ENCODE measurements at places on chromosomes 7 and 10. TPM values are rescaled to one million over a fixed set of nuclear protein-coding genes. Genes with fewer than 3 reads are reported as not detected.

DNA sequence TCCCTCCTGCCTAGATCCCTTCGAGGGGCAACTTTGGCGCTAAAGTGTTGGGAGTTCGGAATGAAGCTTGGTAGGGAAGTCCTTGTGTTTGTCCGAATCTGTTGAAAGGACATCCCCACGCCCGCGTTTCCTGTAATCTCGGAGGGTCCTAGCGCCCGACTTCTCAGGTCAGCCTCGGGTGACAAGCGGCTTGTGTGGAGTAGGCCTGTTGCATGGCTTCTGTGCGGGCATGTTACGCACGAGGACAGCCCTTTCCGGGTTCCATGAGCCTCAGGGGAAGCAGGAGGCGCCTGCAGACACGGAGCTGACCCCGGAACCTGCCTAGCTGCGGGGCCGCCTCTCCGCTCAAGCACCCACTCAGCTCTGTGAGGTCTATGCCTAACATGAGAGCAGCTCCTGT is 28.4 kb upstream of the AP5Z1 start:
- DNase-seq = no peak

DNA sequence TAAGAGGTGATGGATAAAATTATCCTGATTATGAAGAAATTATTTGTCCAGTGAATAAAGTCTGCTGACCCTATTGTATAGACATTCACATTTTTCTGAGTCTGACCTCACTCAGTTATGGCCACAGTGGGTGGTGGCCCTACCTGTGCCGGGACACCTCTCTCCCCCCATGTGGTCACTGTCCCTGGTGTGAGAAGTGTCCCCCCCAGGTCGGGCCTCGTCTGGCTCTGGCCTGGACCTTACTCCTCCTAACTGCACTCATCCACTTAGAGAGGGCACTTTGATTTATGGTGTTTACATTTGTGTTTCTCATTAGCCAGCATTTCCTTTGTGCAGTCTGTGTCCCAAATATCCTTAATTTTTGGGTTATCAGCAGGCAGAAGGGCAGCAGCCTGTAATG is 59.6 kb upstream of the ZNF32 start:
- DNase-seq = no peak

DNA sequence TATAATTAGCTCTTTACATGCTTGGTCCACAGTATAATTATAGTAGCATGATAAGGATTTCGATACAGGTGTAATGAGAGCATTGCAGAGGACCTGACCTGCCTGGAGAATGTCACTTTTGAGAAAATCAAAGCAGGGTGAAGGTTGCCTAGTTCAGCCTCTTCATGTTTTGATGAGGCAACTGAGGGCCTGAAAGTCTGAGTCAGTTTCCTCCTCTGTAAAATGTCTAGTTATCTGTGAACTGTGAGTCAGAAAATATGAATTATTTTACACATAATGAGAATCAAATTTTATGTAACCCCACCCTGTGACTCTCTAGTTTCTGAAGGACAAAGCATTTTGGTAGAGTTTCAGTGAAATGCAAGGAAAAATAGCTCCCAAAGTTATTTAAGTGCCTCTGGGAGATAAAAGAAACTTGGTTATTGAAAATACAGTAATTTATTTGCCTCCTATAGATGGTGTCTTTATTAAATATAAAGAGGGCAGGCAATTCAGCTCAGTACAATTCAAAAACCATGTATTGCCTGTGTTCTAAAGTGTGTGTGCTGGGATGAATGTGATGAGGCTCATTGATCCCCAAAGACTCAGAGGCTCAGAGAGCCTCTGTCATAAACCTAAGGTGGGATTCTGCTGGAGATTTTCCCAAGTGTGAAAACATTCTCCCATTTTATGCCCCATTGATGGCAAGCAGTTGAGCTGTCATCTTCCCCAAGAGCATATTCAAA is 37.3 kb upstream of the SAMD9L start:
- DNase-seq = no peak

DNA sequence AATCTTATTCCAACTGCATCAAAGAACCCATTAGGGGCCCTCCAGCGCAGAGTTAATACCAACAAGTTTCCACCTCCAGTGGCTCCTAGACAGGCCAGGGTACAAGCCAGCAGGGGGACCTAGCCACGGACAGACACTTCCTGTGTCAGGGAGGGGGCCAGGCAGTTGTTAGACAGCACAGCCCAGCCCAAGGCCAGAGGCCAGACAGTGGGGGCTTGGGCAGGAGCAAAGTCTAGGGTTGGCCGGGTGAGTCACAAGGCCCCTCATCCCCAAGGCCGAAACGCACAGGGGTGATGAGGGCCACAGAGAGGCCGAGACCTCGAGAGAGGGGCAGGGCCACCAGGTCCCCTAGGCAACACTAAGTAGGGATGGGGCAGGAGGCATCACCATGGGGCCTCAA is 19.3 kb upstream of the OPTN start:
- no peak for DNase-seq

DNA sequence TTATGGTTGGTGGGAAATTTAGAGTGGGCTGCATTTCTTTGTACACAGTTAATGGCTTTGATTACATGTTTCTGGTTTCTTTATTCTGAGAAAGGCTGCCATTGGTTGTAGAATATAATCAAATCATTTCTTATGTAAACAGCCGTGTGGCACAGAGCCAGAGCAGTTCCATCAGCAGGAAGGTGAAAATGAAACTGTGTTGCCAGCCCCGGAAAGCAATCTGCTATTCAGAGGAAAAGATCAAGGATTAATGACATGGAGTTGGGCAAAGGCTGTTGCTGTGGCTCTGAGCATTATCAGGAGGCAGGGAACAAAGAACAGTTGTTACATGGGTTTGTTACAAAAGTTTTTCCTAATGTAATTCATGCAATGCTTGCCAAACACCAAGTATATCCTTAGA is 74.2 kb upstream of the ZNF716 start:
- DNase-seq = no peak

DNA sequence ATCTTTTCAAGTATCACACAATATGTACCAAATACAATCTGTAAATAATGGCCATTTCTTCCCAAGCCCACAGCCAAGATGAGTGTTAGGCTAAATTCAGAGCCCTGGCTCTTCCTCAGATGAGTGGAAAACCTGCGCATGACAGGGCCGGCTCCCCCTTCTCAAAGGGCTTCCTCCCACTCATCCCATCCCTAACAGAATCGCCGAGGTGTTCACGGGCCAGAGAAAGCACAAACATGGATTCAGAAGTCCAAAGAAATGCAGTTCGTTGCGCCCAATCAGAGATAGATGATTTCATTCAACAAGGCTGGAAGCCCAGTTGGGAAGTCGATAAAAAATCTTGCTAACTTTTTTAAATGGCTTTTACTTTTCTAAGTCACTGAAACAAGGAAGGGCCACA is 121.8 kb downstream of the UBE2H start:
- no peak for DNase-seq

GRCh38 chr7:4460597-4460996 is 221.5 kb upstream of the FOXK1 start:
- no peak for DNase-seq

DNA sequence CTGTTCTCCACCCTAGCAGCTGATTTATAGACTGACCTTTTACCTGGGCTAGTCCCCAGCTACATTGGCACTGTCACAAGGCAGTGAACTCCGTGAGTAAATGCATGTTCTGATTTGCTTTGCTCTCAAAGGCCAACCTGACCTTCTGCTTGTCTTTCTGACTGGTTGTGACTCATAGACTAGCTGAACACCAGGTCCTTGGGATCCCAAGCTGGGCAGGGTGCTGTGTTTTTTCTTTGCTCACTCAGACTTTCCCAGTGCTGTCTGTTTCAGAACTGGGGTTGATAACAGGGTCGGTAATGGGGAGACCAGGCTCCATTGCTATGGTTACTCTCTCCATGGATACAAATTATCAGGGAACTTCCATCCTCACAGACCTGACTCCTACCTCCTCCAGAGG is 35.0 kb downstream of the EVX1 start:
- peak; percentile 81 for DNase-seq

DNA sequence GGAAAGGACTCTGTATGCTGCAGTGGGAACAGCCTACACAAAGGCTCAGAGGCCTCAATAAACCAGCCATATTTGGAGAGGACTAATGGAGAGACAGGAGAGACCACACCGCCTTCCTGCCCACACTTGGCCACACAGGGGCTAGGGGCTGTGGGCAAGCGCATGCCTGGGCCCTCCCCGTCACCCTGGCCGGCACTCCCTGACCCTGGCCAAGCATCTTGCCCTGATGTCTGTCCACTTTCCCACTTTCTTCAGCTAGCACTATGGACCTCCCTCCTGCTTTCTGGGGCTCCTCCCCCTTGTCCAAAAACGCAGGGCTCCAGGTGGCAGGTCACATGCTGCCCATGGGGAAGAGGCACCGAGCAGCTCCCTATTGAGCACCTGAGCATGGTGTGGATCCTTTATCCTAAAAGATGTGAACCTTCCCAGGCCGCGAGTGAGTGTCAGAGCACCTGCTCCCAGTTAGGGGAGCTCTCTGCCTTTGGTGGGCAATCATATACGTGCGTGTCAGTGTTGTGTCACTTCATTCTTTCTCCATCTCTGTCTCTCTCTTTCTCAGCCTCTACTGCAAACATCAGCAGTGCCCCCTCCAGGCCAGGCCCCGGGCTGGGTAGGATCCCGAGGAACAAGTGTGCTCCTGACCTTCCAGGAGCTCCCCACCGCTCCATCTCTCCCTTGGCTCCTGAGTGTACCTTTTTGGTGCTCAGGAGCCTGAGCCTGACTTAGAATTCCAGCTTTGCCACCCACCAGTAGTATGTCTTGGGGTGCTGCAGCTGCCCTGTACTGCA is 74.0 kb downstream of the ZMIZ1 start:
- DNase-seq = no peak

- DNase-seq = no peak
Observed at GRCh38 chr10:103681617-103682399, 173.6 kb downstream of the SH3PXD2A start.

GRCh38 chr7:29207162-29207801 is 12.7 kb downstream of the CHN2 start:
- no peak for DNase-seq

GRCh38 chr10:4506095-4506494 is 319.9 kb upstream of the AKR1E2 start:
- no peak for DNase-seq

DNA sequence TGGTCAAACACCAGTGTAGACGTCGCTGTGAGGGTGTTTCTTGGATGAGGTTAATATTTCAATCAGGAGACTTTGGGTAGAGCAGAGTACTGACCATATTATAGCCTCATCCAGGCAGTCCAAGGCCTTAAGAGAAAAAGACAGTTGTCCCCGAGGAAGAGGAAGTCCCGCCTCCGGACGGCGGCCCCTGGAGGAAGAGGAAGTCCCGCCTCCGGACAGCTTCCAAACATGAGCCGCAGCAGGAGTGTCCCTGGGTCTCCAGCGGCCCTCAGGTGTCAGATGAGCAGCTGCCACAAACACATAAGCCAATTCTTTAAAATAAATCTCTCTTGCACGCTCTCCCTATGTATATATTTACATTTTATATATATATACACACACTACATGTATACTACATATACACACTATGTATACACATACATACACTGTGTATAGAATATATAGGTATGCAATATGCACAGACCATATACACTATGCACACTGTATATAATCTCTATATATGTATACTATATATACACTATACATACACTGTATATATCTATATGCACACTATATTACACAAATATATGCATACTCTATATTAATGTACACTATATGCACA is 37.5 kb downstream of the PWWP2B start:
- no peak for DNase-seq

DNA sequence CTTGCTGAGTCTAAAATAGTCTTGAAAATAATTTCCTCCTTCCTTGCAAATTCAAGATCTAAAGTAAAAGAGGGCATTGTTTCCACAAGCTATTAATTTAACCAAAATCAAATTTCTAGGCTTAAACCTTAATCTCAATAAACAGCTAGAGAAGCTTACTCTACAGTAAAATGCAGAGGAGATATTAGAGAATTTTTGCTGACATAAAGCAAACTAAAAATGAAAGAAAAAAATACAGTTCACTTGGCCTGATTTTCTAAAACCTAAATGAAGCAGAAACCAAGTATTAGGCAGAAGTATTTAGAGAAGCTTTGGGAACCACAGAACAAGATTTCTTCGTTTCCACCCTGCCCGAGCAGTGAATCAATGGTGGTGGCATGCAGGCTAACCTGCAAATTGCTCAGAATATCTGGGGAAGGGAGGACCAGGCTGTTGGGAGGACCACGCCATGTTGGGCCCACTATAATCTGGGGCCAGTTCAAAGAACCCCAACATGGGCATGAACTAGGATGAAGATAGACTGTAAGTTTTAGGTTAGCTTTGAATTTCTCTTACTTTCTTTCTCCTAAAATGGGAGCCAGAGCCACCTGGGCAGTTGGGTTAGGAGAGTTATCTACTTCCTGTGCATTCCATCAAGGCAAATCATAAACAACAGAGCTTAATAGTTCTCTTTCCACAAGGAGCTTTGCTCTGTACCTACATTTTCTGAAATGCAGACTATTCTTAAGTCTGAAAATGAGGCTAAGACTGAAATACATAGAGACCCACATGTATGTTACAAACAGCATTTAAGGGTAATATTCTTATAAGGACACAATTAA is 4.1 kb downstream of the LAMB1 start:
- no peak for DNase-seq

GRCh38 chr10:1400101-1401070 is 336.9 kb downstream of the ADARB2 start:
- DNase-seq = no peak

GRCh38 chr10:42623929-42624328 is 14.4 kb downstream of the ZNF33B start:
- no peak for DNase-seq

GRCh38 chr10:116026725-116027124 is 246.3 kb downstream of the GFRA1 start:
- DNase-seq = no peak

DNA sequence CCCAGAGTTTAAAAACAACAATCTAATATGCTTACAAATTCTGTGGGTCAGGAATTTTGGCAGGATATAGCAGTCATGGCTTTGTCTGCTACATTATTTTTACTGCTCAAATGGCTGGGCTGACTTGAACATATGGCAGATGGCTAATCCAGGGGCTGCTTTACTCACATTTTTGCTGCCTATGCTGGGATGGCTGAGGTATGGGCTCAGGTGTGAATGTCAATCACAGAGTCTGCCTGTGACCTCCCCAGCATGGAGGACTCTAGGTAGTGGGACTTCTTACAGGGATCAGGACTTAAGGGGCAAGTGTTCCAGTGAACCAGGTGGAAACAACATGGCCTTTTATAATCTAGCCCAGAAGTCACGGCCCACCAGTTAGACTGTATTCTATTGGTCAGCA is 4.4 kb upstream of the FKBP9 start:
- no peak for DNase-seq

- DNase-seq = no peak
Observed at GRCh38 chr10:124892031-124892430, 49.9 kb upstream of the ZRANB1 start.

Gene SLC18A2
- total RNA-seq = not detected

Gene COL1A2
- total RNA-seq = not detected

Gene SPDYE6
- total RNA-seq = not detected

Gene AKAP9
- total RNA-seq = 15.1 TPM

Gene GDF10
- total RNA-seq = not detected

Gene DYNC1I1
- not detected for total RNA-seq

Data from Caki2 (cell line).